ENCODE measurements at places on chromosomes 4 and X. TPM values are rescaled to one million over a fixed set of nuclear protein-coding genes. Genes with fewer than 3 reads are reported as not detected.
A peak's percentile ranks its signal among the peaks of the same experiment; 100 is the strongest.

- H3K4me1 ChIP-seq = peaks cover 12% of the 10 kb centered on the region
- no peaks in the 10 kb centered on the region for H3K27me3 ChIP-seq
- no peak for DNase-seq
Measured at GRCh38 chr4:6747294-6748051, 31.5 kb downstream of the BLOC1S4 start.

DNA sequence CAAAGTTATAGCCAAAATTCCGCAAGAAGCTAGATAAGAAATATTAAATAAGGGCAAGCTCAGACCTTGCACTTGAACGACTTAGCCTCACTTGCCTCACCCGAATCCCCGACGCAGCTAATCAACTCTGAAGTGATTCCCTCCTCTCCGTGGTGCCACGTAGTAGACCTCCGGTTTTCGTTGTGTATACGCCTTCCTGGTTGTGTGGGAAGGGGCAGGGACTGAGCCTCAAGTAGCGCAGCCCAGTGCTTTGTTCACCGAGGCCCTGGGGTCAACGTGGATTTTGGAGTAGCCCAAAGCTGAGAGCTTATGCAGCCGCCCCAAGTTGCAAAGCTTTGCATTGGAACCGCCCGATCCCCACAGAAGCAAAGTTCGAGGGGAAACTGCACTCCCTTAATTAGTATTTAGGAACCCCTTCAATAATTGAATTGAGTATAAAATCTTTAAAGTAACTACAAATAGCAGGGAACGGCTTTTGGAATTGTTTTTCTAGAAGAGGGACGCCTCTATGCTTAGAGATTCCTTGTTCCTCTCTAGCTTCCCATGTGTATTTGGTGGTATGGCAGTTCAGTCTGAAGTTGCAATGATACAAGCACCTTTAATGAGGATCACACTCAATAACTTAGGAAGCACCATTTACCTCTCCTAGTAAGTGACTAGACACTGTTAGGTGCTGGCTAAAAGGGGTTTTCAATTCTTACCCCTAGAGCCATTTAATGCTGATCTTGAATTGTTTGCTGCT is 55.7 kb downstream of the LINC00632 start:
- H3K36me3 ChIP-seq = no peaks in the 10 kb centered on the region
- H3K27me3 ChIP-seq = no peaks in the 10 kb centered on the region
- no peak overlapping the region for H3K4me3 ChIP-seq
- no peak for DNase-seq

- H3K4me1 ChIP-seq = peaks cover 18% of the 10 kb centered on the region
- DNase-seq = no peak
- H3K27ac ChIP-seq = no peak overlapping the region
- H3K36me3 ChIP-seq = peaks cover 6% of the 10 kb centered on the region
Measured at GRCh38 chrX:41785685-41786084, 61.7 kb downstream of the GPR82 start.

DNA sequence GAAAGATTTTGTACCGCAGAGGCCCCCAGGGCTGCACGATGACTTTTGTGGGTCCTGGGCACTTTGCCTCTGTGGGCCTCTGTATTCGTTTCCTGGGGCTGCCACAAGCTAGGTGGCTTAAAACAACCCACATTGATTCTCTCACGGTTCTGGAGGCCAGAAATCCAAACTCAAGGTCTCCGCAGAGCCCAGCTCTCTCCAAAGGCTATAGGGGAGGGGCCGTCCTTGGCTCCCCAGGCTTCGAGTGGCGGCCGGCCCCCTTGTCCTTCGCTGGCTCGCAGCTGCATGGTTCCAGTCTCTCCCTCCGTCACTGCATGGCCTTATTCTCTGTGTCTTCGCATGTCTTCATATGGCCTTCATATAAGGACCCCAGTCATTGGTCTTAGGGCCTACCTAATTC is 241.2 kb downstream of the EVC2 start:
- no peak overlapping the region for H3K4me3 ChIP-seq
- H3K36me3 ChIP-seq = no peaks in the 10 kb centered on the region
- no peaks in the 10 kb centered on the region for H3K4me1 ChIP-seq
- H3K27me3 ChIP-seq = no peaks in the 10 kb centered on the region

DNA sequence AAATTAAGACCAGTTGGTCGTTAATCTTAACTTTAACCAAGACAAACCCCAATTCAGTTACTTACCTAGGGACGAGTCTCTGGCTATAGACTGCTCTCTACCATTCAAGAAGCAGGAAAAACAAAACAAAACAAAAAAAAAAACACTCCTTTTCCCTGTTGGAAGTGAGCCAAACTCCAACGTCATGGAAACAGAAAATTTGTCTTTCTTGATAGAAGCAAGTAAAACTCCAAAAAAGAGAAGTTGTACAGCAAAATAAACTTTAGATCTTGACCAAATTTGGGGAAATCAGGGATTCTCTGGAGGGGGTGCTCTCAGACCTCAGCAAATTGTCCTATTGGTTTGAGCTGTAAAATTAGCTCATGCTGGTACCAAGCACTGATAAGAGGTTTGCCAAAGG is 3.7 kb downstream of the CNGA1 start:
- no peaks in the 10 kb centered on the region for H3K36me3 ChIP-seq
- no peak for DNase-seq
- H3K27ac ChIP-seq = no peak overlapping the region
- H3K27me3 ChIP-seq = no peaks in the 10 kb centered on the region
- no peak overlapping the region for H3K4me3 ChIP-seq
- H3K4me1 ChIP-seq = peaks cover 16% of the 10 kb centered on the region

DNA sequence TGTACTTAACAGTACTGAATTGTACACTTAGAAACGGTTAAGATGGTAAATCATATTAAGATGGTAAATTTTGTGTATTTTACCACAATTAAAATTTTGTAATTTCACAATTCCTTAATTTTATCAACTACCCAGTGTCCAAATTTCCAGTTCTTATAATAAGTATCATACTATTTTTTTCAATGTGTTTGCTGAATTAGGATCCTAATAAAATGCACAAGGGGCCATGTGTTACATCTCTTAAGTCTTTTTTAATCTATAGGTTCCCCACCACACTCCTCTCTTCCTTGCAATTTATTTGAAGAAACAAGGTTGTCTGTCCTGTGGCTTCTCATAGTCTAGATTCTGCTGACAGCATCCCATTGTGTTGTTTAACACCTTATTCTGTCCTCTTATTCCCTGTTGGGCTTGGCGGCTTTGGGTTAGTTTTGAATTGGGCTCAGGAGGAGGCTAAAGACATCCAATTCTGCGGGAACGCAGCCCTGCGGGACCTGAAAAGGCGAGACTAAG is 533 bp upstream of the SYAP1 start:
- H3K27me3 ChIP-seq = no peaks in the 10 kb centered on the region
- peak overlapping the region; percentile 95 for H3K27ac ChIP-seq
- no peak for DNase-seq
- H3K4me1 ChIP-seq = peaks cover 8% of the 10 kb centered on the region

DNA sequence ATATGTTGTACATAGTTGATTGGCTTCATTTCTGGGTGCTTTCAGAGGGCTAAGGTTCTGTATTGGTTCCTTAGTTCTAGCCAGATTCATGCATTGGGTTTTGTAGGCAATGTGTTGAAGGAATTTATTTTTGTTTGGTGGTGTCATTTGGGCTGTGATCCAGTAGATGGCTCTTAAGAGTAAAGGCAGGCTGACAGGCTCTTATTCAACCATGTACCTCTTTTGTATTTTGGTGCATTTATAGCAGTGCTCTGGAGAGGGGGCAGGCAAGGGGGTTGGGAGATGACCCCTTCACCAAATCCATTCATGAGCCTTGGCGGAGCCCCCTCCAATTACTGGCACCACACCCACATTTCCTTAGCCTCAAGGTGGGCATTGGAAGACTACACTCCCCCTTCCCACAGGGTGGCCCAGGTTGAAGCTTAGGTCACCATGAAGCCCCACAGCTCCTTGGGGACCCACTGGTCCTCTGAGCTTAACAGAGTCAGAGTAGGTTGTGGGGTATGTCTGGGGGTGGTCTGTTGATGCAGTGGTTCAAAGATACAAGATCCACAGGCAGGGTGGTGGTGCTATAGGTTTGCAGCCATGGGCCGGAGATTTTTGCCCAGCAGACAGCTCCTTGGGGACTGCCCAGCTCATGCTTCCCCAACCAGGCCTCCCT is 143.0 kb upstream of the GNPDA2 start:
- H3K27ac ChIP-seq = no peak overlapping the region
- DNase-seq = no peak
- no peaks in the 10 kb centered on the region for H3K36me3 ChIP-seq
- H3K4me3 ChIP-seq = no peak overlapping the region
- H3K4me1 ChIP-seq = no peaks in the 10 kb centered on the region

DNA sequence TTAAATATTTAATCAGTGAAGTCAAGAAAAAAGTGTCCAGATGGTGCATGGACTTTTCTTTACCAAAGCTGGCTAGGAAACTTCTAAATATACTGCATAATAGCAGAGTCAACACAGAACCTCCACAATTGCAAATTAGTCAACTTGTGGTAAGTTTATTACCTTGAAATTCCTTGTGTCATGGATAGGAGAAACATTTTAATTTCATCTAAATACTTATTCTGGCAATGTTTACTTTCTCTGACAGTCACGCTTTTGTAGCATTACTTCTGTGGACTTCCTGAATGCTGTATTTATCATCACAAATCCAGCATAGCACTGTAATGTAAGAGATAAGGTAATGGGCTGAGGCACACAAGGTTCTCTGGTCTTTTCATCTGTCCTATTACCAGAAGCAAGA is 2266.1 kb downstream of the PCDH7 start:
- H3K36me3 ChIP-seq = no peaks in the 10 kb centered on the region
- H3K27me3 ChIP-seq = no peaks in the 10 kb centered on the region
- no peaks in the 10 kb centered on the region for H3K4me1 ChIP-seq
- H3K4me3 ChIP-seq = no peak overlapping the region

DNA sequence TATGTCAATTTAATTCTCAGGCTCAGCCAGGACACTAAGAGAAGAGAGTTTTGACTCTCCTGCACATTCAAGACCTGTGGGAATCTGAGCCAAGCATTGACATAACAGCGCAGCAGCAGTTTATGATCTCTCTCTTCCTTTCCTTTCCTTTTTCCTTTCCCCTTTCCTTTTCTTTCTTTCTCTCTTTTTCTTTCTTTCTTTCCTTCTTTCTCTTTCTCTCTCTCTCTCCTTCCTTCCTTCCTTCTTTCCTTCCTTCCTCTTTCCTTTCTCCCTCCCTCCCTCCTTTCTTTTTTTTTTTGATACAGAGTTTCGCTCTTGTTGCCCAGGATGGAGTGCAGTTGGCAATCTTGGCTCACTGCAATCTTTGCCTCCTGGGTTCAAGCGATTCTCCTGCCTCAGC is 21.6 kb downstream of the SAT1 start:
- DNase-seq = no peak
- no peaks in the 10 kb centered on the region for H3K27me3 ChIP-seq
- no peaks in the 10 kb centered on the region for H3K4me1 ChIP-seq
- no peak overlapping the region for H3K27ac ChIP-seq

The MED28 gene
- 85.4 TPM for total RNA-seq

The PPP4R3C gene
- total RNA-seq = not detected

The MSN gene
- 334 TPM for total RNA-seq

The TGIF2LX gene
- total RNA-seq = not detected
